Amygdala (tissue), 56 donors: ENCODE measurements at places on chromosomes 13 and 19.

DNA sequence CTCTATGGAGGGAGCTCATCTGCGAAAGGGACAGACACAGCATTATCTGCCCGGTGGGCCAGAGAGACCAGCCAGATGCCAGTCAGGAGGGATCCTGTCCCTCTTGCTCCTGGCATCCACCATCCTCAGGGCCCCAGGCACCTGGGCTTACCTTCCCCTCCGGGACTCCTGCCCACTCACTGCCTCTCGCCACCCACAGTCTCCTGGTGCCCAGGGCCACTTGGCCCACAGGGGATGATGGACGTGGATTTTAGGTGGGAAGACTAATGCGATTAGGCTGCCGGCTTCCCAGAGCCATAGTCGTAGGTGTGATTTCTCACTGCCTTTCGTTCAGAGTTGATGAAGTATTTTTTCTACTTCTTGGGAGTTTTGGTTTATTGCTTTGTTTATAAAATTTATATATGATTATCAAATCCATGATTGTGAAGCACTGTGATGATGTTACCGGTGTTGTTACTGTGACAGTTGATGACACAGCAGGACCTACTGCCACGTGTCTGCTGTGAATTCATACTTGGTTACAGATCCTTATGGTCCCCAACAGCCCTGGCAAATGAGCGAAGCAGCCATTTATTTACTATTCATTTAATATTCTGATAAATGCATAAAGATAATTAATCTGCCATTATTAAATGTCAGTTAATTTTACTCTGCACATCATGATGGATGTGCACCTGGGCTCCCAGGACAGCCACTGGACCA lies 14.5 kb upstream of the CHAMP1 start:
- no peak for DNase-seq

GRCh38 chr13:26873386-26873698 lies 112.8 kb upstream of the GPR12 start:
- DNase-seq: no peak

GRCh38 chr19:55620410-55621204 lies 3.8 kb downstream of the ZNF784 start:
- no peak for DNase-seq

GRCh38 chr19:609004-609346 lies 19.3 kb downstream of the HCN2 start:
- DNase-seq: peak; percentile 74

DNA sequence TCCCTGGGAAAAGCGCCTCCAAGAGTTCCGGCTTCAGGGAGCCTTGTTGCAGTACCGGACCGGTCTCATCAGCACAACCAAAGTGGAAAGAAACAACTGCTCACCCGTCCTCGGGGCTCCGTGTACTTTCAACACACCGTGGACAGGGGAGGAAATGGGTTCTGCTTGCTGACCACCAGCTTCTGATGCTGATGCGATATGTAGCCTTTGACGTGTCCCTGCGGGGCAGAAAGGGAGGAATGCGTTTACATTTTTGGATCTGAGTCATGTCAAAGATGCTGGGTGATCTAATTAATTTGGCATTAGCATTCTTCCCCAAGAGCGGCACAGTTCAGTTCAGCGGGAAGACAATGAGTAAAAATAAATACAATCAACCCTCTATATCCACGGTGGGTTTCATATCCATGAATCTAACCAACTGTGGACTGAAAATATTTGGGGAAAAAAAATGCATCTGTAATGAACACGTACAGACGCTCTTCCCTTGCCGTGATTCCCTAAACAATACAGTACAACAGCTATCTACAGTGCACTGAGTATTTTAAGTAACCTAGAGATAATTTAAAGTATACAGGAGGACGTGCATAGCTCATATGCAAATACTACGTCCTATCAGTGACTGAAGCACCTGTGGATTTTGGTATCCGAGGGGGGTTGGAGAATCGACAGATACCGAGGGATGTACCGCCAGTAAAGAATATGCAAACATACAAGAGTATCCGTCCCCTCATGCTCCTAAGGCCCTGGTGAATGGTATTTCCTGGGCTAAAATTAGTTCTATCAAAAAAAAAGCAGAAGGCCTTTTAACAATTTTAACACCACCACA lies 19.8 kb downstream of the PROZ start:
- DNase-seq: no peak

- DNase-seq: peak; percentile 63
These were observed 47.7 kb downstream of the DOCK9 start for GRCh38 chr13:98930151-98930591.

DNA sequence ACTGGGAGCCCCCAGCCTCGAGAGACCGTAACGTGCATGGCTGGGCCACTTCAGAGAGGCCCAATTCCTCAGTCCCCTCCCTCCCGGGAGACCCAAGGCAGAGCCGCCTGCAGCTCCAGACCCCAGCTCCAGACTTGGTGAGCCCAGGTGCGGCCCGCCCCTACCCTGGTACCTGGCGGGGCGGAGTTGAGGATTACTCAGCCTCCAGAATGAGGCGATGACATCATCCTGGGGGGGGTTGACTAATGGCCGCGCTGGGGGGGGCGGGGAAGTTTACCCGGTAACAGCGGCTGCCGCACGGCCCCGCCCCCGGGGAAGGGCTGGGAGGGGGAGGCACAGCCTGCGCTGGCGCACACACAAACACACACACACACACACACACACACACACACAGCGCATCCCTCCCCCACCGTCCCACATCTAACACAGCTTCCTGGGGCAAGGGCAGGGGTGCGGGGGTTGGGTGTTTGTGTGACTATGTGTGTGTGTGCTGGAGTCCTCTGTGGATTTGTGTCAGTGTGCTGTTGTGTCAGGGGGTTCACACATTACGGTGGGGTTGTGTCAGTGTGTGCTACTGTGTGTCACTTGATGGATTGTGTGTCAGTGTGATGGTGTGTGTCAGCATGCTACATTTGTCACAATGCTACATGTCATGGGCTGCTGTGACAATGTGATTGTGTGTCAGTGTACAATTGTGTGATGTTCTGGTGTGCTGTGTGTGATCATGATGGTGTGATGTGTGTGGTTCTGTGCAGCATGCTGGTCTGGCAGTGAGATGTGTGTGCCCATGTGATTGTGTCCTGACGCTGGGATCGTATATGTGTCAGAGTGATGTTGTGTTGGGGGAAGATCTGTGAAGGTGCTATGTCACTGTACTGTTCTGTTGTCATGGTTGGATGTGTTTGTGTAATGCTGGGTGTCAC lies 10.3 kb upstream of the BBC3 start:
- peak; percentile 16 for DNase-seq

DNA sequence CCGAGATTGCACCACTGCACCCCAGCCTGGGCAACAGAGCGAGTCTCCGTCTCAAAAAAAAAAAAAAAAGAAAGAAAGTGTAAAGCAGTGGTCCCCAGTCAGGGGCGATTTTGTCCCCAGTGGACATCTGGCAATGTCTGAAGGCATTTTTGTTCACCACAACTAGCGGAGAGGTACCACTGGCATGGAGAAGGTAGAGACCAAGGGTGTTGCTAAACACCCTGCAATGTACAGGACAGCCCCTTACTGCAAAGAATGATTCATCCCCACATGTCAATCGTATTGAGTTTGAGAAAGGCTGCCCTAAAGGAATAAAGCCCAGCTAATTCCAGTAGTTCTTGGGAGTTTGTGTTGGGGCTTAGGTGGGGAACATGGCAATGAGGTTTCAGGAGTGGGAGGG lies 38.7 kb downstream of the CYP4F2 start:
- DNase-seq: no peak

DNA sequence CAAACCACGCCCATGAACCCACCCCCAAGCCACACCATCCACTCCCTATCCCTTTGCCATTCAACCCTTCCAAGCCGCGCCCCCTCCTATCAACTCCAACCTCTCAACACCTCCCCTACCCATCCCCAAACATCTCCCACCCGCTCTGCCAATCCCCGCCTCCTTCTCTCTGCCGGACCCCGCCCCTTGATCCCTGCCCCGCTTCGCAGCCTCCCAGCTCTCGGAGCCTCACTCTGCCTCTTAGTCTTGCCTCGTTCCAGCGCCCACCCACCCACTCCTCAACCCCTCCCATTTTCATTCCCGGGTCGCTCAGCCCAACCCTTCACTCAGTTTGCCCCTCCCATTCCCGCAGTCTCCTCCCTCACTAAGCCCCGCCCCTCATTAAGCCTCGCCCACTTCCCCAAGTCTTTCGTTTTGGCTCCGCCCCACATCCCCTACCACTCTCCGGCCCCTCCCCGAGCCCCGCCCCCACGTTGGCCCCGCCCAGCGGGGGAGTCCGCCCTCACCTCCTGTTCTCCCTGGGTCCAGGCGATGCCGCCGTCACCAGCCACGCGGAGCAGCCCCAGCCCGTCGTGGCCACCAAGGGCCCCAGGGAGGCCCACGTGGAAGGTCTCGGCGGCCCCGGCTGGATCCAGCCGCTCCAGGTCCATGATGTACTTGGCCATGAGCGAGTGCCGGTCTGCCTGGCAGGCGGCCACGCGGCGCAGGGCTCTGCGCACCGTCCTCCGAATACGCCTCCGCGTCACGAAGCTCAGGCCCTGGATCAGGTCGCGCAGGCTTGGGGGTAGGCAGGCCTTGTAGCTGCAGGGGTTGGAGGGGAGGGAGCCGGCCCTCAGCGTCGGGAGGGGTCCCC lies 5.7 kb downstream of the JAK3 start:
- peak; percentile 63 for DNase-seq
